A172 (cell line): ENCODE measurements at places on chromosomes 3 and 15.
A peak's percentile ranks its signal among the peaks of the same experiment; 100 is the strongest.

GRCh38 chr3:17955411-17955810 lies 213.0 kb upstream of the TBC1D5 start:
- DNase-seq, result no peak

GRCh38 chr3:192636517-192637444 lies 90.6 kb downstream of the FGF12 start:
- DNase-seq, result no peak

GRCh38 chr3:150344079-150344759 lies 63.9 kb upstream of the TSC22D2 start:
- no peak for DNase-seq

DNA sequence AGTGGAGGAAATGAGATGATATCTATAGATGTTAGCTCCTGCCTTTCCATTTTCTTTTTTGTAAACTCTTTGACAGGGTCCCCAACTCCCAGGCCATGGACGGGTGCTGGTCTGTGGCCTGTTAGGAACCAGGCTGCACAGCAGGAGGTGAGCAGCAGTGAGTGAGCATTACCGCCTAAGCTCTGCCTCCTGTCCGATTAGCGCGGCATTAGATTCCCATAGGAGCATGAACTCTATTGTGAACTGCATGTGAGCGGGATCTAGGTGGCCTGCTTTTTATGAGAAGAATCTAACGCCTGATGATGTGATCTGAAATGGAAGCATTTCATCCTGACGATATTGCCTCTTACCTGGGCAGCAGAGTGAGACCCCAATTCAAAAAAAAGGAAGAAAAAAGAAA lies 56.8 kb upstream of the CHD2 start:
- DNase-seq, result no peak

GRCh38 chr3:71641674-71642073 lies 58.1 kb upstream of the FOXP1 start:
- DNase-seq, result peak; percentile 68

DNA sequence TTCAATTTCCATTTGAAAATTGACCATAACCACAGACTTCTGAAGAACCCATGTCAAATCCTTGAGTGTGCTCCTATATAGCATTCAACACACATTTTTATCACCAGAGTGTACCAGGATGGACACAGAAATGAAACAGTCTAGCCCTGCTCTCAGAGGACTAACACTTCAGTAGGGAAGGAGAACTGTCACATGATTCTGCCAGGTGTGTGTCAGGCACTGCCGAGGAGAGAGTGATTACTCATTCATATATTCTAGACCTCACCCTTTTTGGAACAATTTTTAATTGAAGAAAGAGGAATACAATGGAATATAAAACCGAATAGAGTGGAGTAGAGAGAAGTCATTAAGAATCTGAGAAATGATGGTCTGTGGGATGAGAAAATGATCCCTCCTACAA lies 125.8 kb downstream of the ERC2 start:
- no peak for DNase-seq

- DNase-seq, result no peak
Measured at GRCh38 chr15:70379938-70380883, 282.5 kb upstream of the TLE3 start.

- no peak for DNase-seq
Measured at GRCh38 chr15:98738689-98739401, 90.5 kb downstream of the IGF1R start.

- DNase-seq, result no peak
Measured at GRCh38 chr15:78059110-78059839, 18.2 kb downstream of the TBC1D2B start.

DNA sequence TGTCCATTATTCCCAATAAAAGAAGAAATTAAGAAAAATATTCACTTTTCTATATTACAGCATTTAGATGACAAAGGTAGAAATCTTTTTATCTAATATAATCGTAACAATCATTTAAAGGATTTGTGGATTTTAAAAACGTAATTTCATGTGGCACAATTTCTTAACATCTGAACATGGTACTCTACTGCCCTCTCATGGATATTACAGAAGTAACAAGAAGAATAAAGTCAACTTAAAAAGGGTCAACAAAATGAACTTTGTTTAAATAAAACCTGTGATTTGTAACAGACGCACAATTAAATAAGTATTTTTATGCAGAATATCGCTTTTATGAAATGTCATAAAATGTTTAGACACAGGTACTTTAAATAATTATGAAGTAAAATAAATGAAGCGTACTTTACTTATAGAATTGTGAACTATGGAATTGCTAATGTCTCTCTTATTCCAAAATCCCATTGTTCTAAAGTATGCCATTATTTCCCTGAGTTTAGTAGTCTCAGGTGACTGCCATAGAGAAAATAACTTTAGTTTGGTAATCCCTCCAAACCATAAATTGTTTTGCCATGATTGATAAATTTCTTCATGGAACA lies 366.8 kb upstream of the ZNF385D start:
- DNase-seq, result peak; percentile 39

GRCh38 chr15:57662802-57663201 lies 43.7 kb upstream of the POLR2M start:
- no peak for DNase-seq

DNA sequence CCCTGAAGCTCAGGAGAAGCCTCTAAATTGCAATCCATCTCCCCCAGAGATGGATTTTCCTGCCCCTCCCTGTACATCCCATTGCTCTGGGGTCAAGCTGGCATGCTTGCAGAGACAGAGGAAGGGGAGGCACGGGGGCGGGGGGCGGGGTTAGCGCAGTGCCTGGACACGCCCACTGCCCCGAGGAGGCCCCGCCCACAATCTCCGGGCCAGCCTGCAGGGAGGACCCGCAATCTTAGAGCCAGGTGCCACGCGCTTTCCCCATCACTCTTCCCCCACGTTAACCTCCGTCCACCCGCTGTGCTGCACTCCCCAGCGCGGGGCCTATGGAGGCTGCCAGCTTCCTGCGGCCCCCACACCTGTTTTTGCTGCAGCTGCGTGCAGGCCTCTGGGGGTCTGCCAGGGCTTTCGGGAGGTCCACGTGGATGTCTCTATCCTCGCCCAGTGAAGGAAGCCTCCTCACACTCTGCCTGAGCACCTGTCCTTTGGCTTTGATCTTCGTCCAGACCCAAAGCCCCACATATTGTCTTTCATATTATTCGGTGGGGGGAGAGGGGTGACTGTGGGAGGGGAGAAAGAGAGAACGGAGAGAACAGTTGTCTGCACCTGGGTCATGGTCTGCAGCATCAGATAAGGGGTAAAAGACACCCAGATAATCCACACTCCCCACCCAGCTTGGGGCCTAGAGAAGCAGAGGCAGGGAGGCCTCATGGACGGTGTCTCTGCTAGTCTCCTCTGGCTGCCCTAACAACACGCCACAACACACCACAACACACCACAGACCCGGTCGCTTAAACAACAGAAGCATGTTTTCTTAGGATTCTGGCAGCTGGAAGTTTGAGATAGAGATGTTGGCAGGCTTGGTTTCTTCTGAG lies 118.0 kb upstream of the MEF2A start:
- DNase-seq, result no peak

DNA sequence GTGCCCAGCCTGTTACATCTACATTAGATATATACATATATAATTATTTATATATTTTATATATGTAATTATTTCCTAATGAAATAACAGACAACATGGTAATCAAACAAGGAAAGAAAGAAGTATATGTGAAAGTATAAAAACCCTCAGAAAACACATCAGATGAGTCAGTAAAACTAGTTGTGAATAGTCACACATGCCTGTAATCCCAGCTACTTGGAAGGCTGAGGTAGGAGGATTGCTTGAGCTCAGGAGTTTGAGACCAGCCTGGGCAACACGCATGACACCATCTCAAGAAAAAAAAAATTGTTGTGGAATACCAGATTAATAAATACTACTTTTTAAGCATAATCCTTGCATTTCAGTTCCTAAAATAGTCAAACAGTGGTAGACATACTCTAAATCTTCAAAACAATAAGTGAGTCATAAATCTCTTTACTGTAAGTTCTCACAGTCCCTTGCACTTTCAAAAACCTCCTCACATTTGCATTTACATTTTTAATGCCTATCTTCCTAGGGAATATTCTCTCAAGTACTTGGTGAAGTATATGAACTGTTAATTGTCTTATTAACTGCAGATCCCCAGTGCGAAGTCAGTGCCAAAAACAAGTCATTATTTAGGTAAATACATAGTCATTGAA lies 106.5 kb downstream of the MYO9A start:
- DNase-seq, result no peak

GRCh38 chr15:50137893-50138292 lies 18.9 kb upstream of the ATP8B4 start:
- no peak for DNase-seq

- no peak for DNase-seq
Measured at GRCh38 chr3:25903371-25904129, 113.7 kb downstream of the OXSM start.

DNA sequence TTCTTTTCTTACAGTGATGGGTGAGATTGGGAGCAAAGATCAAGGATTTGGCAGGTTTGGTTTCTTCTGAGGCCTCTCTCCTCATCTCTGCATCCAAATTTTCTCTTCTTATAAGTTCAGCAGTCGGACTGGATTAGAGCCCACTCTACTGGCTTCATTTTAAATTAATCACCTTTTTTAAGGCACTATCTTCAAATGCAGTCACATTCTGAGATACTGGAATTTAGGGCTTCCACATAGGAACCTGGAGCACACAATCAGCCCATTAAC lies 56.5 kb upstream of the PLSCR4 start:
- no peak for DNase-seq

DNA sequence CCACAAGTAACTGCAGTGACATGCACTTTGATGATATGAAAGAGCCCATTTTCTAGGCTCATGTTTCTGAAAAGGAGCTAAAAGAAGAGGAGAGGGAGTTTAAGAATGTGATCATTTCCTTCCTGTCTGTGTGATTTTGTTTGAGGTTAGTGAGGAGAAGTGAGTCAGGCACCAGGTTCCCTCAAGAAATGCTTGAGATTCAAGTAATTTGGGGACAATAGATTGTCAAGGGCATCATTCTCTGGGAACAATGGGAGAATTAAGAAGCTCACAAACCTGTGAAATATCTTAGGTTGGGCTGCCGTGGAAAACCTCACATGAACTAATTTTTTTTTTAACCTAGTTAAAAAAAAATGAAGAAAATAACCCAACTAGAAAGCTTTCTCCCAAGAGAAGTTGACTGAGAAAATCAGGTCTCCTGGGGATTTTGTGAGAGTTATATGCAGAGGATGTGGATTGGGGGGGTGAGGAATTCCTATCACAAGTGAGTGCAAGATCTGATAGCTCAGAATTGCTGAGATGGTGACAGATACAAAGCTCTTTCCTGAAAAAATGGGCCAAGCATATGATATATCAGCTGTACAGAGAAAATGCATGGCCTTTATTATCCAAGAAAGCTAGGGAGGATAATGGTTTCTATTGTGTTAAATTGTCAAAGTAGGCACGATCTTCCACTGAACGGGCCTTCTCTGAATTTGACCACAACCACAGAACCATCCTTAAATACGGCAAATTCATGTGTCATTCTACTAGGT lies 203.3 kb downstream of the FEZF2 start:
- peak; percentile 13 for DNase-seq

DNA sequence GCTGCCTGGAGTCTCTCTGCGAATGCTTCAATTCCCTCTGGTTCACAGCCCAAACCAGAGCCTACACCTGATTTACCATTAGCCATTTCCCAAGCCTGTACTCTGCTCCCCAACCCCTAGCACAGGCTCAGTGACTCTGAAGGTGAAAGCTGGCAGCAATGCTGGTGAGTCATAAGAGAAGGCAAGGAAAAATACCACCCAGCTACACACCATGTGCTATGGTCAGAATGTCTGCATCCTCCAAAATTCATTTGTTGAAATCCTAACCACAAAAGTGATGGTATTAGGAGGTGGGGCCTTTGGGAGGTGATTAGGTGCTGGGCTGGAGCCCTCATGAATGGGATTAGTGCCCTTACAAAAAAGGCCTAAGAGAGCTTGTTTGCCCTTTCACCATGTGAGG lies 117.1 kb upstream of the TJP1 start:
- DNase-seq, result peak; percentile 70

- DNase-seq, result peak; percentile 23
Measured at GRCh38 chr3:65178703-65179102, 490.9 kb upstream of the ADAMTS9 start.

- DNase-seq, result no peak
Measured at GRCh38 chr3:53805463-53806159, 40.6 kb downstream of the CHDH start.

DNA sequence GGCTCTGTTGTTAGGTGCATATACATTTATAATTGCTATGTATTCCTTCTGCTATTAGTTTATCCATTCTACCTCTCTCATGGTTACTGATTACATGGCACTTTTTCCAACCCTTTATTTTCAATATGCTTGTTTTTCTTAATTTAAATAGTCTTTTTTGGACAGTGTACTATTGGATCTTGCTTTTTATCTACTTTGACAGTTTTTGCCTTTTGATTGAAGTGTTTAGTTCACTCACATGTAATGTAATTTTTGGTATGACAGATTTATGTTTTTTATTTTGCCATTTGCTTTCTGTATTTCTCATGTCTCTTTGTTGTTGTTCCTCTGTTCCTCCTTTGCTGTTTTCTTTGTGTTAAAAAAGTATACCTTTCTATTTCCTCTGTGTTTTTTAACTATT lies 44.5 kb downstream of the TRPC1 start:
- DNase-seq, result no peak

- no peak for DNase-seq
Measured at GRCh38 chr3:191008074-191008473, 145.6 kb upstream of the GMNC start.

GRCh38 chr3:32198714-32199113 lies 39.8 kb upstream of the CMTM8 start:
- no peak for DNase-seq

DNA sequence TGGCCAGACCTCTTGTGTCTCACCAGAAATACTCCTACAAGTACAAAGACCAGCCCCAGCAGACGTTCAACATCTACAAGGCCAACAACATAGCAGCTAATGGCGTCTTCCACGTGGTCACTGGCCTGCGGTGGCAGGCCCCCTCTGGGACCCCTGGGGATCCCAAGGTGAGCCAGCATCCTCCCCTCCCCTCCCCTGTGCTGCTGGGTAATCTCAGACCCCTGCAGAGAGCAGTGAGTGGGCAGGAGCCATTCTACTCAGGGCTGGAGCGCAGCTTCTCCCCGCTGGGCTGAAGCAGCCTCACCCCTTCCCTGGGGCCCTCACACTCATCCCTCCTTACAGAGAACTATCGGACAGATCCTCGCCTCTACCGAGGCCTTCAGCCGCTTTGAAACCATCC lies 9.8 kb downstream of the STAB1 start:
- DNase-seq, result no peak

DNA sequence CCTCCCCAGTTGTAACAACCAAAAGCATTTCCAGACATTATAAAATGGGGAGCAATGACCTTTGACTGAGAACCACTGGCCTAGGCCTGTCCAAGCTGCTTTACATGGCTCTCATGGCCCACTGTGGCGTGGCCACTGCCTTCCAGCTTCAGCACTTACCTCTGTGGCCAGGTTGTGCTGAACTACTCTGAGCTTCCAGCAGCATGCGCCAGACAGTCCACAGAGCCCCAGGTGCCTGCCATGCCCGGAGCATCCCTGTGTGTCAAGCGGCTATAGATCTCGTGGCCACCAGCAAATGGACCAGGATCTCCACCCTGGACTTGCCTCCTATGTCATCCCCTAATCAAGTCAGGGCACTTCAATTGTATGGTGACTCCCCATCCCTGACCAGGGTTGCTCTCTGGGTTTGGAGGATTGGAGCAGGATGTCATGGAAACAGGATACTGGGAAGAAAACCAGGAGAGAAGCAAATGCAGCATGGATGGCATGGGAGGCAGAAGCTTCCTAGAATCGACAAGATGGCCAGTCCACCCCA lies 199.7 kb downstream of the UACA start:
- DNase-seq, result no peak

- no peak for DNase-seq
Measured at GRCh38 chr15:29688506-29689286, 133.6 kb downstream of the TJP1 start.

GRCh38 chr15:67109141-67110034 lies 44.0 kb downstream of the SMAD3 start:
- peak; percentile 88 for DNase-seq
